ENCODE measurements at places on chromosomes 2 and 18.

DNA sequence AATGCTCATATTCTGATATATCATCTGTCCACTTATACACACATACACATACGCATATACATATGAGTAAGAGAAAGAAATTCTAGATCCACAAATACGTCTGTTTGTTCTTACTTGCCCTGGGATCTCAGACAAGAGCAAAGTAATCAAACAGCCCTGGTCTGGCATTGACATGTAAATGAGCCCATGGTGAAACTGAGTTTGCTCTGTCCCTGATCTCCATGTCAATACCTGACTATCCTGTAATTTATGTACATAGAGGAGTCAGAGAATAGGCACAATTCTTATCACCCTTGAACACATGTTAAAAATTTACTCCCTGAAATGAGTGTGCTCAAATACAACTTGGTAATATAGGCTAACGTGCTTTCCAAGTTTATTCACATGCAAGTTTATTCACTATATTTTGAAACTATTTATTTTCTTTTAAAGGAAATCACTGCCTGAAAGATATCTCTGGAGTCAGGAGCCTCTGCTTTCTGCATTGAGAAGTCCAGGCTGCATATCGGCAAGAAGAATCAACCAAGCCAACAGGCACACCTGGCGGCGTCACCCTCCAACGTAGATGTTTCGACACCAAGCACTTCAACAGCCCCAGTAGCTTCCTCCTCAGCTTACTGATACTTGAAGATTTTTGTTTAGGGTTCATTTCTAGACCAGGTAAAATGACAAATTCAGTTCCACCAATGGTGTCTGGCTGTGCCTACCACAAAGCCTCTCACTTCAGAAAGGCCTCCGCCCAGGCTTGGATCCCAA, 100.6 kb downstream of the CMPK2 start:
- DNase-seq, result no peak

- no peak for DNase-seq
Observed at GRCh38 chr2:229627728-229628127, 86.6 kb downstream of the DNER start.

DNA sequence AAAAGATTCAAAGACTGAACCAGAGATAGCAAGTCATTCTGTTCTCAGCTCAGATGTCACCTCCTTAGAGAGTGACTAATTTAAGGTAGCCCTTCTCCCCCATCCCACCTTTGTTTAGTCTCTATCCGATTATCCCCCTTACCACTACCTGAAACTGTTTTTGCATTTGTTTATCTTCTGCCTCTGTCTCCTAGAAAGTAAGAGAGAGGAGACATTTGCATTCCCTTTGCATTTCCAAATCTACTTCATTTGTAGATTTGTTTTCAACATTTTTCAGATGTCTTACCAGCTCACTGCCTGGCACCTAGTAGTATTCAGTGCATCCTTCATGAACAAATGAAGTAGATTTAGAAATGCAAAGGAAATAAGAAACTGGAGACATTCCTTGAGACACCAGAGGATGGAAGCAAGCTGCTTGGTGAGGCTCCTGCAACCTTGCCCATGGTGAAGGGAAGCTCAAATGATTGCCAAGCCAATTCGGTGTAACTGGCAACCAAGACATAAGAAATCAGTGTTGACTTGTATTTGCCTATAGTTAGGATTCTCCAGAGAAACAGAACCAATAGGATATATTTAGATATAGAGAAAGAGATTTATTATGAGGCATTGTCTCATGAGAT, 385.7 kb downstream of the STK39 start:
- no peak for DNase-seq

- no peak for DNase-seq
Observed at GRCh38 chr2:191128172-191128910, 22.5 kb downstream of the STAT4 start.

DNA sequence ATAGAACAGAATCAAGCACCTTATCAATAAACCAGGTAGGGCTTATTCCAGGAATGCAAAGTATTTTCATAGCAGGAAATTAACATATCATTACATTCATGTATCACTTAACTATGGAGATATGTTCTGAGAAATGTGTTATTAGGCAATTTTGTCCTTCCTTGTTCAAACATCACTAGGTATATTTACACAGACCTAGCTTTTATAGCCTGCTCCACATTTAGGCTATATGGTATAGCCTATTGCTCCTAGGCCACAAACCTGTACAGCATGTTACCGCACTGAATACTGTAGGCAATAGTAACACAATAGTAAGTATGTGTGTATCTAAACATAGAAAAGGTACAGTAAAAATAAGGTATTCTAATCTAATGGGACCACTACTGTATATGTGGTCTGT, 82.8 kb upstream of the KCTD1 start:
- no peak for DNase-seq

DNA sequence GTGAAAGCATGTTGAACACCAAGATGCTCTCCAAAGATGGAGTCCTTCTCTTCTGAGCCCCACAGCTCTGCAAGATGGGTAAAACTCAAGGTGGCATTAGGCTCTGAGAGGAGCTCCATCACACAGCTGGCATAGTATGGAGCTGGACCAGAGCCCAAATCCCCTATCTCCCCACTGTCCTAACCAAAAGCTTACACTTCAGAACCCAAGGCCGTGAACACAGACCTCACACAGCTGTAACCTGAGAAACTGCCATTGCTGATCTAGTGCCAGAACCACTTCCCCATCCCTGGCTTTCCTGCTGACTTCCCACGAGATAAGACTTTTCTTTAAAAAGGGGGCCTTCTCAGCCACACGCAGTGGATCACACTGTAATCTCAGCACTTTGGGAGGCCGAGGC, 25.0 kb downstream of the TTC32 start:
- DNase-seq, result no peak

DNA sequence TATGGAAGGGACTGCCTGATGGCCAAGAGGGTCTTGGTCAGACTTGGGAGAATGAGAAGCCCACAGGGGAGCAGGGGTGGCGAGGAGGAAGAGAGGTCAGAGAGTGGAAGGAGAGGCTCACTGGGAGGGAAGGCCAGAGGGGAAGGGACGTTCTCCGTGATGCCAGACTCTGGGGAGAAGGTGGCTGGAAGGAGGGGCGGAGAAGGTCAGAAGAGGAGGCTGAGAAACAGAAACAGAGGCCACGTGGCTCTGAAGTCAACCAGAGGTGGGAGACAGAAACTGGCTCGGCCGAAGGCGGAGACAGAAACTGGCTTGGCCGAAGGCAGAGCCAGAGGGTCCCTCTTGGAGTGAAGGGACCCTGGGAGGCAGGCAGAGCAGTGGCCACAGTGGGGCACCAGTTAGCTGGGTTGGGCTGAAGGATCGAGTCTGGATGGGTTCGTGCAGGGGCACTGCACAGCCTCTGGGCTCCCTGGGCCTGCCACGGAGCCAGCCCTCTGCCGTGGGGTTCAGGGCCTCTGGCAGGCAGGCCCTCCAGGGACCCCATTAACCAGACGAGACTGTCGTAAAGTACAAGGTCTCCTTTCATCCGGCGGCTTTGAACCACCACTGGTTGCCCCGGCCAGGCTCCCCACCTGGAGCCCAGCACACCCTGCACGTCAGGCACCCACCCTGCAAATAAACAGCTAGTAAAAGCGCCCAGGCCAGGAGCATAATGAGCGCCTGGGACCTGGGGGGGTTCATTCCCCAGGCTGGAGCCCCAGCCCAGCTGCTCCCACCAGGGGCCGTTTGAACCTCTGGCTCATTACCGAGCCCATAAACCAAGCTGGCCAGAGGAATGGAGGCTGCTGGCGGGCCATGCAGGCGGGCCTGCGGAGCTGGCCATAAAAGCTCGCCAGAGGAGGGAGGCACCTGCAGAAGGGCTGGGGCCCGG, 218.8 kb downstream of the DYSF start:
- no peak for DNase-seq

DNA sequence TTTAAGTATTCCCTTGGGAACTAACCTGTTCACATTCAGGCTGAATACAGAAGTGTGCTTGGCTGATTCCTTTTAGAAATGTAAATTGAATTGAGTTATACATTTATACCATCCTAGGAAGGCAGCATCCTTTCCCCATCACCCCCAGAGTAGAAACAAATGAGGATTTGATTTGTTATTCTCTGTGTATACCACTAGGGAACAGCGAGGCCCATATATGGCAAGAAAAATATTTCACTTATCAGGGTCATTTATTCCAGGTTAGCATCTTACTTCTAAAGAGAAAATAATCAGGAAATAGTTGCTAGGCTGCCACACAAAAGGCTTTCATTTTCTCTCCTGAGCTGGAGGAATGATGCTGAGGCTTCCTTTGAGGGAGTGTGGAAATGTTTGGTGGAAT, 516.9 kb downstream of the PIK3C3 start:
- DNase-seq, result no peak

- no peak for DNase-seq
Observed at GRCh38 chr2:27741673-27742072, 29.8 kb upstream of the MRPL33 start.

GRCh38 chr2:227707390-227707789, 10.4 kb downstream of the SLC19A3 start:
- DNase-seq, result no peak

- no peak for DNase-seq
Observed at GRCh38 chr18:77059294-77059916, 73.2 kb downstream of the MBP start.

DNA sequence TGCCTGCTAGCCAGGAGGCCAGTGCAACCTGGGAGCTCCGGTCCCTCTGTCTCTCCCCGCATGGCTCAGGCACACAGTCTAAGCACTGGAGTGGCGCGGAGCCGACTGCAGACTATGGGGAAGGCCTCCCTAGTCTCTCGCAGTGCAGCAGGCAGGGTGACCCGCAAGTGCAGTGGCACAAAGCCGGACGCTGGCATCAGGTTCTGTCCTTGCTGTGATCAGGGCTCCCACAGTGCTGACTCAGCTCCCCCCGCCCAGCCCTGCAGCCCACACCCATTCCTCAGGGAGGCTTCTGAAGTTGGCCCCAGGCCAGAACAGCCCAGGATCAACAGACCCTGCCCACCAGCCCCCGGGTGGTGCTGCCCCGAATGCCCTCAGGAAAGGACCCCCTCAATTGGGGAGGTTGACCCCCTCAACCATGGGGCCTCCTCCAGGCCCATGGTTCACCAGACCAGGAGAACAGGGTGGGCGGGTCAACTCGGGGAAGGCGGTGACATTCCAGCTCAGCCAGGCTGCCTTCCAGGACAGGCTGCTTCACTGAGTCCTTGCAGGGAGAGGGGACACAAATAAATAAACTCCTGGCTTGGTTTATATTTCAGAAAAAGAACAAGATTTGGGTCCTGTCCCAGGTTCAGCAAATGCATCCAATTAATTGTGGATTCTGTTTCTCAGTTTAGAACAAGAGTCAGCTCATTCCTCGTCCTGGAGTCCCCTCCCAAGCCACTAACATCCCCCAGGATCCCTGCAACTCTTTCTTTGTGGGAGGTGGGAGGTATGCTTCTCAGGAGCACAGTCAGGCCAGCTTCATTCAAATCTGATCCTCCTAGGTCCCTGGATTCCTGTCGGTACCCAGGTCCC, 12.2 kb downstream of the BIN1 start:
- DNase-seq, result no peak

DNA sequence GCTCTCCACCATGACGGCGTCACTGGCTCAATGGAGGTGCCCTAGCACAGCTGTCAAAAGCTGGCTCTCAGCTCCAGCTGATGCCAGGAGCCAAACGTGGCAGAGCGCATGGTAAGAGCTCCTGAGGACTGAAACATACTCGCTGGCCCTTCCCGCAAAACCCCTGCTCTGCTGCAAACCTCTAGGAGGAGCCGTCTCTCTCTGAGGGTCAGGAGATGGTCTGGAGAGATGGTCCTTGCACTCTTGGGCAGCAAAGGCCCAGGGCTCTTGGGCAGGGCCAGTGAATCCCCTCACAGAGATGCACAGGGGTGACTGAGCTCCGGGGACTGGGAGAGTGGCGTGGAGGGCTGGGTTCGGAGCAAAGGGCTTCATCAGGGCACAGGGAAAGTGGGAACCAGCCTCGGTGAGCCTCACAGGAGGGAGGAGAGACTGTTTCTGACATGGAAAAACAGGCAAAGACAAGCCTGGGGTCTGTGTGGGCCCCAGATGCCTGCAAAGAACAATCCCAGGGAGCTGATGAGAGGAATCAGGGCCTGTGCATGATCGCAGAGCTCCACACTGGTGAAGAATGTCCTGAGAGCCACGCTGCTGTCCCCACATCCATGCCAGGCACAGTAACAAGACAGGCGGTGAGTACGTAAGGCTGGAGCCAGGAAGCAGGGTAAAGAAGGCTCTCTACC, 17.2 kb downstream of the SNORC start:
- no peak for DNase-seq

GRCh38 chr2:134161170-134161547, 92.7 kb upstream of the MGAT5 start:
- DNase-seq, result no peak

DNA sequence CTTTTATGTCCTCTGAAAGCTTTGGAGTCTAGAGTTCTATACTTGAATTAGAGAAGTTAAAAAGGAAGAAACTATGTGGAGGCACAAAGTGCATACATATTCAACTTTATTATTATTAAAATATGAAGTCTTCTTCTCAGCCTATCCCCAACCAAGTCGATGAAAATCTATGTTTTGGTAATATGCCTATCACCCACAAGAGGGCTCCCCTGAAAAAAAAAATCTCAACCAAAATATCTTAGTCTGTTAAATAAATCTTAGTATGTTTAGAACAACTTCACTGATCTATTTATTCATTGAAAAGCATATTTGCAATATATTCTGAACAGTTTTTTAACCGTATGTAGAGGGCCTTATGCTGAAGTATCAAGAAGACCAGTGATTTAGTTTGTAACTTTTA, 804.5 kb downstream of the TDRD15 start:
- no peak for DNase-seq

DNA sequence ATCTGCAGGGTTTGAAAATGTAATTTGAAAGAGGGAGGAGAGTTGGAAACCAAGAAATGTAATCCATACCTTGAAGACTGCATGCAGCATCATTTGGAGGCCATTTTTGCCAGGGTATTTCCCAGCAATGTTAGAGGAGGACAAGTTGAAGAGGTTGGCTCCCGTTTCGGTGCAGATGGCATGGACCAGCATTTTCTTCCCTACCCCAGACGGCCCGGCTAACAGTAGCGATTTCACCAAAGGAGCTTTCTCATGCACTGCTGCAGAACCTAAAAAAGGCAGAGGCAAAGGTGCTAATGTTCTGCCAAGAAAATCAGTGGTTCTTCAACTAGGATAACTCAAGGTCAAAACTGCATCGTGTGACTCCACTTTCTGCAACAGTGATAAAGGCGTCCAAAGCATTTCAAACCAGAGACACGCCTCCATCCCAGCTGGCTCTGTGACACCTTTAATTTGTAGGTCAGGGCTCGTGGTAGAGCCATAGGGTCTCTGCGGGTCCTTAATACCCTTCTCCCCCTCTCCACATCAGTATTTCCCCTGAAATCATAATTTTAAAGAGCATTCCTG, 99.6 kb upstream of the ASB18 start:
- DNase-seq, result no peak
